MCF 10A (cell line): ENCODE measurements at places on chromosomes 5 and 9.

DNA sequence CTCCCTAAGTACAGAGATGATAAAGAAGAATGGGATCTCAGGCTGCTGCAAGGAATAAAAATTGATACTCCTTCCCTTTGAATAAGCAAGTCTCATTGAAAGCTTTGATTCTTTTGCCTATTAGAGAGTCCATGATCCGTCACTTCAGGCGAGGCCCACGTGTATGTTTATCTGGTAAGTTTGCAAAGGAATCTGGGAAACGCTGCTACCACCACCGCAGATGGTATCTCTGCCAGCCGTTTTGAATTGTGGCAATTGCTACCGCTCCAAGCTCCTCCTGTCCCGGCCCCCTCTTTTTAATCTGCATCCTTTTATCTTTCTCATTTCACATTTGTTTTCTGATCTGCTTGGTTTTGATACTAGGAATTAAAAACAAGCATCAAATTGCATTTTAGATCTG is 42.9 kb upstream of the GRIA1 start:
- DNase-seq, result no peak

- no peak for DNase-seq
Observed at GRCh38 chr5:172380987-172381643, 73.2 kb downstream of the SH3PXD2B start.

GRCh38 chr9:109385499-109385898 is 64.6 kb upstream of the EPB41L4B start:
- DNase-seq, result no peak

- no peak for DNase-seq
Observed at GRCh38 chr5:168270476-168270875, 21.0 kb upstream of the WWC1 start.

DNA sequence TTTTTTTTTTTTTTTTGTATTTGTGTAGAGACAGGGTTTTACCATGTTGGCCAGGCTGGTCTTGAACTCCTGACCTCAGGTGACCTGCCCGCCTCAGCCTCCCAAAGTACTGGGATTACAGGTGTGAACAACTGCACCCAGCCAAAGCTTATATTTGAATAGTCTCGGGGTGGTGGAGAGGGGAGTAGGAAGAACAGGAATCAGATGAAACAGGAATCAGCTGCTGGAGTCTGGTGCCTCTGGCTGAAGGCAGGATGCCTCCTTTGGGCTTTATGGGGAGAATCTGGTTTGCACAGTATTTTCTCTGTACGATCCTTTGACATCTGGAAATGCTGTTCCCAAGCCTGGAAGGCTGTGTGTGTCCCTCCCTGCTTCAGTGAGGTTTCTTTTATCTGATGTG is 10.9 kb downstream of the C5orf52 start:
- no peak for DNase-seq
